ENCODE measurements at places on chromosomes 3 and 15.

DNA sequence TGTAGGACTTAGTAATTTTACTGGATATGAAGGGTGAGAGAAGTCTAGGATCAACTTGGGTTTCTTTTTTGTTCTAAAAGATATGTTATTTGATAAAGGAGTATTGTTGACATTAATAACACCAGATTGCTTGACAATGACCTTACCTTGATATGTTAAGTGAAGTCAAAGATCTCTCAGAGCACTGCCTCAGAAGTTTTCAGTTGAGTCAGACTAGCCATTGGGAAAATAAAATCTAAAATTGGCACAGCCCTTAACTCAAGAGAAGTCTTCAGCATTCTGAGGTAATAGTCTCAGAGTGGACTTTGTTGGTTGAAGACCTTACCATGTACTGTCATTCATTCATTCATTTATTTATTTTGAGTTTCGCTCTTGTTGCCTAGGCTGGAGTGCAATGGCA, 22.4 kb upstream of the ZNF609 start:
- DNase-seq = no peak

DNA sequence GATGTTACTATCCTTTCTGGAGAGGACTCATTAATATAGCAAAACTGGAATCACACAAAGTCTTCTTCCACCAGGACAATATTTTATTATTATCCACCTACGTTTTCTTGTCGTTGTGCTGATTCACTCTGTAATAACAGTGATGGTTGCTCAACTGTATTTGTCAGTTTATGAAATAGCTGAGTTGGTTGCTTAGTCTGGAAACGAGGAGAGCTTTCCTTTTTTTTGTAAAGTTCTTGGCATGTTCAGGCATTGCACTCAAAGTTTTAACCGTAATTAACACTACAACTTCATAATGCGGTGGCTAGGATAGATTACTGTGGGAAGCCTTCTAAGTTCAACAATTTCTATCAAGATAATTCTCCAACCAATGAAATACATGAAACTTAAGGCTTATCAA, 131.2 kb downstream of the RAP2B start:
- no peak for DNase-seq

GRCh38 chr3:142963516-142964448, at the start of gene PAQR9:
Gene PAQR9, minus strand, starts transcription at chr3:142963674. Its CDS starts 338 bp downstream, at chr3:142963336.
- peak; percentile 60 for DNase-seq

DNA sequence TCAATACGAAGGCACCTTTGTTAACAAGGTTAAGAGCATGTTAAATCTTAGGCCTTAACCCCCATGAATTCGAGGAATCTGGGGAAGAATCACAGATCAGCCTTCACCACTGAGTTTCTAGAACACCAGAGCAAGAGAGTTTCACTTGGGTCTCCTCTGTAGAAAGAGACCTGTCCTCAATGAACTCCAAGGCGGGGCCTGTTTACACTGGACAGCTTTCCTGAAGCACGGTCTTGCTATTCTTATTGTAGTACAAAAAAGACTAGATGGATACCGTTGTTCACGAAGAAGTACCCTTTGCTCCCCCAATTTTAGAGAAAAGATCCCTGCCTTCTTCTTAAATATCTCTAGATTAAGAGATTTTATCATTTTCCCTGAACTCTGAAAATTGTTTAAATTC, 64.9 kb downstream of the USF3 start:
- DNase-seq = no peak

GRCh38 chr15:65376767-65377104, 1.1 kb downstream of the IGDCC3 start:
- no peak for DNase-seq

GRCh38 chr3:170840291-170840859, 29.6 kb downstream of the RPL22L1 start:
- DNase-seq = no peak

DNA sequence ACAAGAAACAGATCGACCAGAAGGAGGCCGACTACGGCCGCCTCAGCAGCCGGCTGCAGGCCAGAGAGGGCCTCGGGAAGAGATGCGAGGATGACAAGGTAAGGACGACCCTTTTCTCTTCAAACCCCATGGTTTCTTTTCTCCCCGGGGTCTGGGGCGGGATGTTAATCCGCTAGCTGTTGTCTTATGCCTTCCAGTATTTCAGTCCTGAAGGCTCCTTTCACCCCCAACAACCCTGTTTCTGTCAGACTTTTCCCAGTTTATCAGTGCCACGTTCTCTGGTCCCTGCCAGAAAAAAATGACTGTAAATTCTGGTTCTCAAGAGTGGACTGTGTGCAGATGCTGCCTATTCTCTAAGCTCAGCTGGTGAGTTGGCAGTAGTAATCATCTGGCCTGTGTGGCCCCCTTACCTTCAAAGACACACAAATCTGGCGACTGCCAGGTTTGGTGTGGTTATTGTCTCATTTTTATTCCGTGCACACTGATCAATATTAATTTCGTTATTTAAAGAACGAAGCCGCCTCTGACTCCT, 806 bp downstream of the GOLM2 start:
- DNase-seq = no peak

Measured in left kidney (tissue), 8 donors.